GM18507 (cell line): ENCODE measurements at places on chromosomes 6 and 20.

- DNase-seq, result no peak
Observed at GRCh38 chr6:17167327-17167979, 65.6 kb downstream of the STMND1 start.

- DNase-seq, result no peak
Observed at GRCh38 chr6:107991061-107991460, 33.1 kb upstream of the SEC63 start.

DNA sequence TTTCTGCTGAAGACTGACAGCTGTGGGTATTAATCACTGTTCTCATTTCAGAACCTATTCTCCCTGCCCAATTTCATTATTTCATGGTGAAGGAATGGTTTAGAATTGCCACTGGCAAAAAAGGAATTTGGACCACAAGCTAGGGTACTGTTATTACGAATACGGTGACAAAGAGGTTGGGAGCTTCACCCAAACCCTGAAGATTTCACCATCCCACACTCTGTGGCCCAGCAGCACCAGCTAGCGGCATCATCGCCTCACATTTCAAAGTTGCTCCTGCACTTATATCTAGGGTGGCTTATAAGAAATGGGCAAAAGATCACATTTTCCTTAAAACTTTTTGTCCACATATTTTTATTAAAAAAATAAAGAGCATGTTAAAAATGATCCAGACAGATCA lies 236.1 kb downstream of the SYNDIG1 start:
- no peak for DNase-seq

DNA sequence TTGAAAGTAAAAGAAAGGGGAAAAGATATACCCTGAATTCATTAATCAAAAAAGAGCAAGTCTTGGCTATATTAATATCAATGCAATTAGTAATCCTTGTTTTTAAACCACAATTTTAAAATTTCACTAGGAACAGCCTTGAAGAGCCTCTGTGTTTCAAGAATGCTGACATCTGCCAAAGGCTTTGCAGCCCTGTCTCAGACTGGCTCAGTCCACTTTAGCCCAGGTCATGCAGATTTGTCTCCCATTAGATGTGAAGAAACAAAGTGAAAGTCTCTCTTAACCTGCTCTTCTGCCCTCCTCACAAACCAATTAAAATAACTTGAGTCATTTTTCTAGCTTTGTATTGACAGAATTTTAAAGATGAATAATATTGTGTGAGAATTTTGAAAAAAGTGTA lies 102.7 kb upstream of the CARMIL1 start:
- no peak for DNase-seq

- DNase-seq, result no peak
Observed at GRCh38 chr20:20440481-20440880, 72.6 kb downstream of the INSM1 start.

DNA sequence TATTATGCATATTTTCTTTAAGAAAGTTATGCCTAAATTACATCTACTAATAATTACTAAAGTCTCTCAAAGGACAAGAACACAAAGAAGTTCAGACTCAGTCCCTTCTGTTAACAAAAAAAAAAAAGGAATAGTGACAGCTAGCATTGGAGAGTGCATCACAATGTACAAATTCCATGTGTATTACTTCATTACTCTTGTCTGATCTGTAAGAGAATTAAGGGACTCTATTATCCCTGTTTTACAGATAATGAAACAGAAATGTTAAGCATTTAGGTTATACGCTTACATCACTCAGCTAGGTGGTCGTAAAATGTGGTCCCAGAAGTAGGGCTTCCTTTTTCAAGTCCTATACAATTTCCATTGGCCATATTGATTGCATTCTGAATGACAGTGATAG lies 17.2 kb upstream of the VNN1 start:
- no peak for DNase-seq

GRCh38 chr20:64229507-64230061 lies 26.0 kb upstream of the PCMTD2 start:
- DNase-seq, result no peak

GRCh38 chr6:34143884-34144580 lies 1.9 kb downstream of the GRM4 start:
- DNase-seq, result no peak

DNA sequence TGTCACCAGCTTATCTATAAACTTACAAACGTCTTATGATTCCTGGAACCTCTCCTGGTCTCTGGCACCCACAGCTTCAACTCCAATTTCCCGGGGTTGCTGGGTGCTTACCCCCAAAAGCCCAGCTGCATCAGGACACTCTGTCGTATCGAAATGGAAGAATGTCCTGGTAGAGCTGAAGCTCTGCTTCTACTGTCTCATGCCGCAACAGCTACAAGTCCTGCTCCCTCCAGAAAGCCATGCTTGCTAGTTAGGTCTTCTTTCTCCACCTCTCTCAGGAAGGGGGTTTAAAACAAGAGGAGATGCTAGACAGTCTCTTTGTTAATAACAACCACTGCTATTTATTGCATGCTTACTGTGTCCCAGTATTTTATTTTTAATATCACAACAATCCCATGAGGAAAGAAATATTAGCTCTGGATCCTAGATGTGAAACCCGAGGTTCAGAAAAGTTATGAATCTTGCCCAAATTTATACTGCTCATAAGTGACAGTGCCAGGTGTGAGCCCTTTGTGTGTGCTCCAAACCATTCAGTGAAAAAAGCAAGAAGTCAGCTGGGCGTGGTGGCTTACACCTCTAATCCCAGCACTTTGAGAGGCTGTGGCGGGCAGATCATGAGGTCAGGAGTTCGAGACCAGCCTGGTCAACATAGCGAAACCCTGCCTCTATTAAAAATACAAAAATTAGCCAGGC lies 82.3 kb upstream of the GCM1 start:
- DNase-seq, result no peak

- no peak for DNase-seq
Observed at GRCh38 chr6:110951986-110952794, 6.3 kb upstream of the GTF3C6 start.

DNA sequence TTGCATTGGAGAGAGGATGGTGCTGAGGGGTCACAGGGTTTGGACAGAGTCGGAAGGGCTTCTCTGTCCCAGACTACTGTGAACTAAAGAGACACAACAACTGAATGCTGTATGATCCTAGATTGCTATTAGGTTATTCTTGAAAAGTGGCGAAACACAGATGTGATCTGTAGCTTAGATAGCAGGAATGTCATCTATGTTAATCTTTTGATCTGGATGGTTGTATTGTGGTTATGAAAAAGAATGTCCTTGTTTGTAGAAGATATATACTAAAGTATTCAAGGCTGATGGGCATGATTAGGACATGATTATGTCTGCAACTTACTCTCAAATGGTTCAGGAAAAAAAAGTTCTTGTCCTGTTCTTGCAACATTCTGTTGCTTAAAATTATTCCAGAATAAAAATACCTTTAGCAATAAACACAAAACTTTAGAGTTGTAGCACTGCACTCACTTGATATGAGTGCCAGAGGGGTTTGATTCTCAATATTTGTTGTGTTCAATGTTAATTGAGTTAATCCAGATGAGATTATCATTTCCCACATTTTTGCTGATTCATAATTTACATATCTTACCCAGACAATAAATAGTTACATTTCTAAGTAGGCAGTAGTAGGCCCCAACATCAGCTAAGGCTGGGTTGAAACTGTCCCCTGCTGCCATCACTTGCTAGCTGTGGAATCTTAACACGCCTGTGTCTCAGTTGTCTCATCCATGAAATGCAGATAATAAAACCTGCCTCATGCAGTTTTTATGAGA lies 645.2 kb downstream of the KIF16B start:
- DNase-seq, result no peak

DNA sequence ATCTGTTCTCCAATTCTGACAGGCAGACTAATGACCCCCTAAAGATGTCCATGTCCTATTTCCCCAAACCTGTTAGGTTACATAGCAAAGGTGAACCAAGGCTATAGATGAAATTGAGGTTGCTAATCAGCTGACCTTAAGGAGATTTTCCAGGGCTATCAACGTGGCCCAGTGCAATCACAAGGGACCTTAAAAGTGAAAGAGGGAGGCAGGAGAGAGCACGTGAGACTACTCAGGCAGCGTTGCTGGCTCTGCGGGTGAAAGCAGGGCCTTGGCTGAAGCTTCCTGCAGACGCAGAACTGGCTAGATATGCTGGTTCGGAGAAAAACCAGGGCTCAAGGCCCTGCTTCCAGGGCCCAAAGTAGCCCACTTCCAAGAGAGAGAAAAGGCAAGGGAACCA lies 78.7 kb downstream of the NCOA7 start:
- no peak for DNase-seq

- no peak for DNase-seq
Observed at GRCh38 chr20:24673678-24674570, 204.5 kb downstream of the SYNDIG1 start.

DNA sequence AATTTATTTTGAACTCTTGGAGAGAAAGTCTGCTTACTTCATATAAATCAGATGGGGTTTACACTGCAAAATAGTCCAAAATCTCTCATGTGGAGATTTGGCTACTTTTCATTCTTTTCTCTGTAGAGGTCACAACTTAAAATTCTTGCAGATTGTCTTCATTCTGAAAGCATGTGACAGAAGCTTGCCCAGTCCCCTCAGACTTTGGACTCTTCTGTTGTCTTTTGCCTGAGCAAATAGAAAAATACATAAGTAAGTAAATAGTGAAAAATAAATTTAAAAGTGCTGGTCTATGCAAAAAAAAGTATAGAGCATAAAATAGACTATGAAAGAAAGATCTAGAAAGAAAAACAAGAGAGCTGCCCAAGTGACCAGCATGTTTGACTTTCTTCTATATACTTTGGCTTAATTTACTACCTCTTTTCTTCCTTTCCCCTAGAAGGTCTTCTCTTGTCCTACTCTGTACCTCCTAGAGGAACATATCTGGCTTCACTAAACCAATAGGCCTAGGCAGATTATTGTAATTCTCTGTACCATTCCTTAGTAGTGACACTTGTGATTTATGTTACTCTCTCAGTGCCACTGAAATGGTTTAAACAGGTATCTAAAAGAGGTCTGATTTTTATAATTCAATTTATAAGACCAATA lies 260.9 kb downstream of the TENT5A start:
- DNase-seq, result no peak

- DNase-seq, result no peak
Observed at GRCh38 chr20:2799688-2800520, 523 bp downstream of the CPXM1 start.

GRCh38 chr6:138289739-138290138 lies 71.4 kb upstream of the PBOV1 start:
- no peak for DNase-seq

DNA sequence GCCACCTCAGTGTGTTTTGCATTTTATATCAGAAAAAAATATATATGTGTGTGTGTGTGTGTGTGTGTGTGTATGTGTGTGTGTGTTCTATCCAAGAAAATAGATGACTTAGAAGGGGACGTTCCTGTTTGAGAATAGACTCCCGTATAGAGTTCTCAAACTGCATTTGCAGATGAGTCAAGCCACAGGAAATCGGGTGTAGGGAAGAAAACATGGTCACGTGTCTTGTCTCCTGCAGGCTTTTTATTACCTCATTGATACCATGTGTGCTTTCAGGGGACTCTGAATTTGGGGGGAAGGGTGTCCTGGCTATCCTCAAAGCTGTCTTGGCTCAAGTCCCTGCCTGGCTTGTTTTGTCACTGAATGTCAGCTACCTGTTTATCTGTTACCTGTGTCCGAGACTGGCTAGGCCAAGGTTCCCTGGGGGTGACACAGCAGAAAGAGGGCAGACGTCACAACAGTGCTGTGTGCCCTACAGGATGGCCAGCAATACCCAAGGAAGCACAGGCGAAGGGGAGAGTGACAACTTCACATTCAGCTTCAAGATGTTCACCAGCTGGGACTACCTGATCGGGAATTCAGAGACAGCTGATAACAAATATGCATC lies 55.7 kb upstream of the NOP56 start:
- no peak for DNase-seq

GRCh38 chr20:17854307-17854903 lies 114.2 kb downstream of the SNX5 start:
- DNase-seq, result no peak

DNA sequence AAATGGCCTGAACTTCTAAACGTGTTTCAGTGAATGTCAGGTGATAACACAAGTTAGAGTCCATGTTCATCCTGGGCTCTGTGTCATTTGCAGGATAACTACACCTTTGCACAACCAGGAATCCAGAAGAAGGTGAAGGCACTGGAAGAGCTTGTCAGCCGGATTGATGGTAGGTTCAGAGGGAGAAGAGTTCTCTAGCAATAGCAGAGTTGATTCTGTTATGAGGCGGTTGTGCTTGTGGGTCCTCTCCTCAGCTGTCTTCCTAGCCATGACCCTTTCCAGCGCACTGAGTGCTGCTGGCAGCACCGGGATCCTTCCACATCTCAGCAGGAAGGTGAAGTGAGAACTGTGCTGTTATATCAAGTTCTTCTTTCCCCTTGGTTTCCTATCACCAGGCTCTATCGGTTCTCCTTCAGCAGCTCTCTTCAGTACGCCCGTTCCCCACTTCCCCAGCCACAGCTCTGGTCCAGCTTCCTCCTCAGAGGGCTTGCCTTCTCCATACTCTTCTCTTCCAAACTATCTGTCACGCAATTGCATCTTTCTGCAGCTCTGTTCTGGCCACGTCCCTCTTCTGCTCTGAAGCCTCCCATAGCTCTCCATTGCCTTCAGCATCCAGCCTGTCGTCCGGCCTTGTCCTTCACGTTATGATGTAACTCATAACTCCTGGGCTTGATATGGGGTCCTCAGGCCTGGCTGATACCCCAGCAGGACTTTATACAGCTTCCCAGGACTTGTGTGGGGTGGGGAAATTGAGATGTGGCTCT lies 39.9 kb upstream of the RNF8 start:
- DNase-seq, result no peak

- DNase-seq, result no peak
Observed at GRCh38 chr6:42860481-42860880, 18.9 kb upstream of the RPL7L1 start.

- DNase-seq, result no peak
Observed at GRCh38 chr20:51036827-51037531, 14.1 kb upstream of the KCNG1 start.

DNA sequence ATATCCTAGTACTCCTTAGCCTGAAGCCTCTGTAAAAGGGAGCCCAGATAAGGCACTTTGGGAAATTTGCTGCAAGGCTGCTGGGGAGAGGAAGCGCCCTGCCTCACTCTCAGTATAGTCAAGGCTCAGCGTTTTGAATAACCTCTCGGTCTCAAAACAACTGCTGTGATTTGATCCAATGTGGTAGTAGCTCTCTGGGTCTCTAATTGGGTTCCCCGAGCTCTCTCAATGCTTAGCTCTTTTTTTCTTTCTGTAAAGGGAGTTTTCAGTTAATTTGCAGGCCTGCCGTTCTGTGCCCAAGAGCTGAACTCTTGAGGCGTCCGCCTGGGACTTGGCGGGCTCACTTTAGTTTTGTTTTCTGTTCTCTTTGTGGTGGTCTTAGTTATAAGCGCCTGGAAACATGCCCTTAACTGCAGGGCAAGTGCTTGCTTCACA lies 41.2 kb downstream of the ZHX3 start:
- DNase-seq, result no peak
